Activated CD4-positive, alpha-beta T cell treated with anti-CD3 and anti-CD28 coated beads, Interleukin-2, amount 50 U/mL, for 24 hours (primary cell): ENCODE measurements at places on chromosomes 11 and 22.

DNA sequence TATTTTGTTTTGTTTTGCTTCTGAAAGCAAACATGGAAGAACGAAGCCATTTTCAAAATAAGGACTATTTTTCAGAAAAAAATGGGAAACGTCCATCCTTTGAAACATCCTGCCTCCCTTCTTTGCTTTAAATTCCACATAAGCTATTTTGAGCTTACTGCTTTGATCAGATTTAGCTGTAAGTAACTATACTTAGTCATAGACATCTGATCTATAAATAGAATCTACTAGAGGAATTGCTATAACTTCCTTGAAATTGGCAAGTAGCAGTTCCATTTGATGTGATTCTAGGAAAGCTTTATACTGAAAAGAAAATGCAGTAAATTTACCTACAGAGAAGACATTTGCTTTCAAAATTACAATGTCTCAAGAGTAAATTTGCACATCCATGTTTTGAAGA lies 305.8 kb downstream of the TTC28 start:
- no peak for DNase-seq

- DNase-seq: no peak
Measured at GRCh38 chr11:131534611-131535010, 164.2 kb downstream of the NTM start.

- no peak for DNase-seq
Measured at GRCh38 chr11:101442171-101442570, 141.6 kb downstream of the TRPC6 start.

GRCh38 chr11:3014057-3014938 lies 22.2 kb upstream of the NAP1L4 start:
- DNase-seq: no peak

- no peak for DNase-seq
Measured at GRCh38 chr11:110141812-110142211, 48.6 kb downstream of the ZC3H12C start.
